ENCODE measurements at places on chromosomes 16 and 17.

- DNase-seq: peak; percentile 11
Observed at GRCh38 chr17:4130715-4131114, 12.1 kb downstream of the ZZEF1 start.

DNA sequence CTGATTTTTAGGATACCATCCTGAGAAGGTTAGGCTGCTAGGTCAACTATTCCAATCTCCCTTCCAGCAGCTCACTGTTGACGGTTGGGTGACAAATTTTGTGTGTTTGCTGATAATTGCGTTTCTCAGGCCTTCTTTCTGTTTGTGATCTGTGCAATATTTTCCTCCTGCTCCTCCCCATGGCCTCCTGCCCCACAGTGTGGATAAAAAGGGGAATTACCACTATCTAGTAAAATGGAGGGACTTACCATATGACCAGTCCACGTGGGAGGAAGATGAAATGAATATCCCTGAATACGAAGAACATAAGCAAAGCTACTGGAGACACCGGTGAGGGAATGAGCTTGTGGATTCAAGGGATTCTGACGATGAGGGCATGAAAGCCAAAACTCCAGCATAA lies 9.2 kb downstream of the CHD3 start:
- peak; percentile 43 for DNase-seq

DNA sequence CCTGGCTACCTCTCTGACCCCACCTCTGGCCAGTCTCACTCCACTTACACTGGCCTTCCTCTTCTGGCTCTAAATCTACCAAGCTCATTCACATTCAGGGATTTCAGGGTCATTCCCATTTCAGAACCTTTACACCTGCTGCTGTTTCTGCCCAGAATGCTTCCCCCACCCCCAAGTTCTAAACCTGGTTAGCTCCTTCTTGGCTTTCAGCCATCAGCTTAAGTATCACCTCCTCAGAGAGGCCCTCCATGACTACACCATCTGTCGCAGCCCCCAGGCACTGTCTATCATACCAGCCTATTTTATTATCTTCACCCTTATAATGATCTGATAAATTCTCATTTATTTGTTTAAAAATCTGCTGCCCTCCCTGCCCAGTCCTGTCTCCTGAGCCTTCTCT lies 23.3 kb upstream of the NGFR start:
- no peak for DNase-seq

DNA sequence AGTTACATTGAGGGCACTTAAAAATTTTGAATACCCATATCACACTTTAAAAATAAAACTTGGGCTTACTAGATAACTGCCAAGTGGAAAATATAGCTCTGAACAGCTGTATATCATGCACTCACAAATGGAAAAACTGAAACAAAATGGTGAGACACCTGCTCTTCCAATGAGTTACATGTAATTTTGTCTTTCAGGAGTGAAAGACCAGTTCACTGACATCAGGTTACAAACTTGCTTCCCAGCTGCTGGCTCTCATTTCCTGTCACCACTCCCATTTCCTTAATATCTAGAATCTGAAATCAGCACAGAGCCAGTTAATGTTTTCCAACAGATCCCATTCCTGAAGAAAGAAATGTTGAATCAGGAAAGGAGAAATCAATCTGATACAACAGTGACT lies 10.8 kb downstream of the CSNK2A2 start:
- DNase-seq: no peak

GRCh38 chr16:48117217-48118105 lies 38.3 kb downstream of the ABCC12 start:
- peak; percentile 31 for DNase-seq

DNA sequence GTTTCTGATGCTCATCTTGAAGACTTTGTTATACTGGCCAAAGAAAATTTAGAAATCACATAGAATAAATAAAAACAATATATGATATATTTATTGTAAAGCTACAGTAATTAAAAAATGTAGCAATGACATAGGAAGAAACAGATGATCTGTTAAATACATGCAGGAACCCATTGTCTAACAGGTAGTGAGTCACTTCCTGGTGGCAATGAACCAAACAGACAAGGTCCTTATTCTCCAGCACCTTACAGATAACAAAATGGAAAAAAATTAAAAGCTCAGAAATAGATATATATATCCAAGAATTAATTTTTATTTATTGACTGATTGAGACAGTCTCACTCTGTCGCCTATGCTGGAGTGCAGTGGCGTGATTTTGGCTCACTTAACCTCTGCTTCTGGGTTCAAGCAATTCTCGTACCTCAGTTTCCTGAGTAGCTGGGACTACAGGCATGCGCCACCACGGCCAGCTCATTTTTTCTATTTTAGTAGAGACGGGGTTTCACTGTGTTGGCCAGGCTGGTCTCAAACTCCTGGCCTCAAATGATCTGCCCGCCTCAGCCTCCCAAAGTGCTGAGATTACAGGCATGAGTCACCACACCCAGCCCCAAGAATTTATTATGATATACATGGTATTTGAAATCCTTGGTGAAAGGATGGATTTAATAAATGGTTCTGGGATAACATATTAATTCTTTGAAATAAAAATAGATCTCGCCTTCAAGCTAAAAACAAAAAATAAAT lies 7.5 kb downstream of the NETO2 start:
- peak; percentile 37 for DNase-seq

- DNase-seq: no peak
Observed at GRCh38 chr16:77043076-77043475, 147.9 kb upstream of the MON1B start.
